Kidney (tissue), 22 donors: ENCODE measurements at places on chromosomes 4 and X. TPM values are rescaled to one million over a fixed set of nuclear protein-coding genes. Genes with fewer than 3 reads are reported as not detected.

DNA sequence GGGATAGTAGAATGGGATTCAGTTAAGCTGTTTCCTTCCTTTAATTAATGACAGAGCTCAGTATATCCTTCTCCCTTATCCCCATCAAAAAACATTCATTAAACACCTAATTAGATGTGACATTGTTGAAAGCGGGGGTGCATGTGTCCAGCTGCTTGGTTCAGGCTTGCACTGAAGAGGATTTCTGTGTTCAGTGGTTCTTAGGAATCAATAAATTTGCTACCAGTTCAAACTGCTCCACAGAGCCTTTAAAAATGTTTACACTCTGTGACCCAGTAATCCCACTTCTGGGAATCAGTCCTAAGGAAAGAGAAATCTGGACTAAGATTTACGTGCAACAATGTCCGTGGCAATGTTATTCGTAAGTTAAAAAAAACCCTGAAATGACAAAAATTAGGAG lies 7.2 kb upstream of the TMEM255A start:
- no peak overlapping the region for H3K4me3 ChIP-seq
- no peak overlapping the region for H3K27ac ChIP-seq
- peaks cover 5% of the 10 kb centered on the region for H3K27me3 ChIP-seq
- no peak for DNase-seq

DNA sequence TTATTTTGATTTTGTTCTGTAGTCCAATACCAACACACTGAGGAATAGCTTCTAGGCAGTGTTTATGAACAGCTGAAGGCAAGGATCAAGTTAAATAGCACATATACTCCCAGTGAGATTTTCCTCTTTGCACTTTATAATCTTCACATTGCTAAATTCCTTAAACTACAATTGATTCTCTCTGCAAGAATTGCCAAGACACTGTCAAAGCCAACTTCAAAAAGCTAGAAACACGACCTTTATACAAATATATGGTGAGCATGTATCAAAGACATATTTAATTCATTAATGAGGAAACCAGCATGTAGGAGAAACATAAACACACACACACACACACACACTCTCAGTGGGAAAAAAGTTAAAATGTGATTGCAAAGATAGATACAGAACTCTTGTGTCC lies 86.4 kb upstream of the FAM9C start:
- no peak overlapping the region for H3K27ac ChIP-seq
- no peaks in the 10 kb centered on the region for H3K27me3 ChIP-seq
- no peak overlapping the region for H3K4me3 ChIP-seq
- no peaks in the 10 kb centered on the region for H3K36me3 ChIP-seq
- DNase-seq: peak; percentile 32
- H3K4me1 ChIP-seq: no peaks in the 10 kb centered on the region

DNA sequence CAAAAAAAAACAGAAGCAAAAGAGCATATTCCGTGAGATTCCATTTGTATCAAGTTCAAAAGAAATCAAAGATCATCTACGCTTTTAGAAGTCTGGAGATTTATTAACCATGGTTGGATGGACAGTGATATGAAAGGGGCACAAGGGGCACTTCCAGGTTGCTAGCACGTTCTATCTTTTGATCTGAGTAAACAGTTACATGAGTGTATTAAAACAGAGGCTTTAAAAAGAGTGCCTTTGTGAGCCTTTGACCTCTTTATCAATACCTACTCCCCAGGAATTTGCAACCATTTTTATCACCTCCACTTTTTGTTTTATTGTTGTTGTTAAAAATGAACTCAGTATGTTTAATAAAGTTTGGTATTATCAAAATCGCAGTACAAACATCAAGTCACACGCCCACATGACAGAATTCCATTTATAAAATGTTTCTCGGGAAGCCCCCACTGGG lies 72.4 kb upstream of the UCP1 start:
- H3K36me3 ChIP-seq: peaks cover 4% of the 10 kb centered on the region
- H3K27ac ChIP-seq: peak overlapping the region; percentile 75
- no peaks in the 10 kb centered on the region for H3K4me1 ChIP-seq
- DNase-seq: no peak
- H3K4me3 ChIP-seq: peak overlapping the region; percentile 58
- no peaks in the 10 kb centered on the region for H3K27me3 ChIP-seq

DNA sequence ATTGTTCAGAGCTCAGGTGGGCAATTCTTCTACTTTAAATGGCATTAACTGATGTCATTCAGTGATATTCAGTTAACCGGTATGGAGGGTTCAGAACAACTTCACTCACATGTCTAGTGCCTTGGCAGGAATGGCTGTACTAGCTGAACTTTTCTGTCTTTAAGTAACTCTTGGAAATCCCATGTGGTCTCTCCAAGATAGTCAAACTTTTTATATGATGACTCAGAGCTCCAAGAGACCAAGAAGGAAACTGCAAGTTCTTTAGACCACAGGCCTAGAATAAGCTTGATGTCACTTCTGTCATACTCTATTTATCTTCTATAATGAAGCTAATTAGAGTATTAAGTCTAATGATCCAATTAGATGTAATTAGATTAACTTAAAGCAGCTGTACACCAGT lies 24.9 kb downstream of the LHFPL1 start:
- no peaks in the 10 kb centered on the region for H3K4me1 ChIP-seq
- DNase-seq: no peak
- H3K36me3 ChIP-seq: no peaks in the 10 kb centered on the region
- no peak overlapping the region for H3K4me3 ChIP-seq
- no peaks in the 10 kb centered on the region for H3K27me3 ChIP-seq
- no peak overlapping the region for H3K27ac ChIP-seq

The SPOCK3 gene
- 0.25 TPM for total RNA-seq

The TKTL1 gene
- total RNA-seq: 0.38 TPM

DNA sequence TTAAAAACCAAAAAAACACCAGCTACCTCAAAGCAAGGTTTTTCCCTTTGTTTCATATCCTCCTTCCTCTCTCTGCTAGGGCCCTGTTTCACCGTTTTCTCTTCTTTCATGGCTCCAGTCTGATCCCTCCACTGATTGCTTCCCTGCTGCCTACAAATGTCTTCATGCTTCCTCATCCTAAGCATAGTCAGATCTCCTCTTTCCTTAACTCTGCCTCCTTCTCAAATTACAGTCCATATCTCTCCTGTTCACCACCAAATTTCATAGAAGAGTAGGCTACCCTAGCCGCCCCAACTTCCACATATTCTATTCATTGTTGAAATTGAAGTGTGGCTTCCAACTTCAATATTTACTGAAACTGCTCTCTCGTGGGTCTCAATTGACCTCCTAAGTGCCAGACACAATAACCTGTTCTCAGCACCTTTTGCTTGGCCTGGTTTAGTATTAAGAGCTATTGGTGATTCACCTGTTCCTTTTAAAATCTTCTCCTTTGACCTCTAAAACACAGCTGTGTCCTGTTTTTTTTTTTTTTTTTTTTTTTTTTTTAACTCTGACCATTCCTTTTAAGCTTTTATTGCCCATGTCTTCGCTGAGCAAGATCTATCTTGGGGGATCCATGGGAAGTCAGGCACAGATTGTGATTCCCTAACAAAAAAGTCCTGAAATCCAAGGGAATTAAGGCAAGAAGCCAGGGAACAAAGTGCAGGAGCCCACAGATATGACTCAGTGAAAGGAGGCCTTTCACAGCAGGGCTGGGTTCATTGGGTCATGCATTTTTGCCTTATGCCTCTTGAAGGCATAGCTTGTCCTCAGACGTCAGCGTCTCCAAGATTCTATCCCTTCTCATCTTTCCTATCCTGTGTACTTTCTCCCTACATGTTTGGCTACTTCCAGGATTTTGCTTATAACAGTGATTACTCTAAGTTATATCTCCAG lies 85.4 kb downstream of the RPS3A start:
- peaks cover 2% of the 10 kb centered on the region for H3K36me3 ChIP-seq
- DNase-seq: no peak
- no peaks in the 10 kb centered on the region for H3K4me1 ChIP-seq
- no peak overlapping the region for H3K27ac ChIP-seq

The DDX53 gene
- not detected for total RNA-seq

GRCh38 chr4:95181243-95181995 lies 367.4 kb downstream of the UNC5C start:
- H3K36me3 ChIP-seq: peaks cover 11% of the 10 kb centered on the region
- no peak for DNase-seq
- H3K4me1 ChIP-seq: no peaks in the 10 kb centered on the region
- no peak overlapping the region for H3K27ac ChIP-seq
- H3K4me3 ChIP-seq: no peak overlapping the region

DNA sequence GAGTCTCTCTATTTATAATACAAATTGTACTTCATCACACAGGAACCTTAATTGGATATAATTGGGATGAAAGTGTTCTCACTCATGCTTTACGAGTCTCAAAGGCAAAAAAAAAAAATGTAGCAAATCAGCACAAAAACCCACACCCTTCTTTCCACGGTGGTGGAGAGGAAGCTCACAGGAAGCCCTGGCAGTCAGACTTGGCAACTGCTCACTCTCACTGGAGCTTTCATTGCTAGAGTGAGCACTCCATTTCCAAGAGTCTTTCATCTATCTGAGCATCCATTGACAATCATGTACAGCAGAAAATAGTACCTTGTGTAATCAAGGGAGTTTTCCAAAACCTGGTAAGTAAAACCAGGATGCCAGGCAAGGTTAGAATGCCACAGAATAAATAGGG lies 2159.4 kb upstream of the AGA start:
- H3K4me1 ChIP-seq: no peaks in the 10 kb centered on the region
- no peak overlapping the region for H3K4me3 ChIP-seq
- DNase-seq: no peak

GRCh38 chr4:77538574-77539157 lies 67.0 kb upstream of the CXCL13 start:
- no peak overlapping the region for H3K4me3 ChIP-seq
- no peaks in the 10 kb centered on the region for H3K36me3 ChIP-seq
- H3K4me1 ChIP-seq: no peaks in the 10 kb centered on the region
- H3K27ac ChIP-seq: no peak overlapping the region
- no peak for DNase-seq

The CXCL3 gene
- 2.8 TPM for total RNA-seq

- H3K4me3 ChIP-seq: no peak overlapping the region
- H3K4me1 ChIP-seq: no peaks in the 10 kb centered on the region
- DNase-seq: no peak
- H3K36me3 ChIP-seq: no peaks in the 10 kb centered on the region
- H3K27me3 ChIP-seq: no peaks in the 10 kb centered on the region
- no peak overlapping the region for H3K27ac ChIP-seq
Measured at GRCh38 chr4:24112466-24112865, 222.6 kb upstream of the PPARGC1A start.

DNA sequence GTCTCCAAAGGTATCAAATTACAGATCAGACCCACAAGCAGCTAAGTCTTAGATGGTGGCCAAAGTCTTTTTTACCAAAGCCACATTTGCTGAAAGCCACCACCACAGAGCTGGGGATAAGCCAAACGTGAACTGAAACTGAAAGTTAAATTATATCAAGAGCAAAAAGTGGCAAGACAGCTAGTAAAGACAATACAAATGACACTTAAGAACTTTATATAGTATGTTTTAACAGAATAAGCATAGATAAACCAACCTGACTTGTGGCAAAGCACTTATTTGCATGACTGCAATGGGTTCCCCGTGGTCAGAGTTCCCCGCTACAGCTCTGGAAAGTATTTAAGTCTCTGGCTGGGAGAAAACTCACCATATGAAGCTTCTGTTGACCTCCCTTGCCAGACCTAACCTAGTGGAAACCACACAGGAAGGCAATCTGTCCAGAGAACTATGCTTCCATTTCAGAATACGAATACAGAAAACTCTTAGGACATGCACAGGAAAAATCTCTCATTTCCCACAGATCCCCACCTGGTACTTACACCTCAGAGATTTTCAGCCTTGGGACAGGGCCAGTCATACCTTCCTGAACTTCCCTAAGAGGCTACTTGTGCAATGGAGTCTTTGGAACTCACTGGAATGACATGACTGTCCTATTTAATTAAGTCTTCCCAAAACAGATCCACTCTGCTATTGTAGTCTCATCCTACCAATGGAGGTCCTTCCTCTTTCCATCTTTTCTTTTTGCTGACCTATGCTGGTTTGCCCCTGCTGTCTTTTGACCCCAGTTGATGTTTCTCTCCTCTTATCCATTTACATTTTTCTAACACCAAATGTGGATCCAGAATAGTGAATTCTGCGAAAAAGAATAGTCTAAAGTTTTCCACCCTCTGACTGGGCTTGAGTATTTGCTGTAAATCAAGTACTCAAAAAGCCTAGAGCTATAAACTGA lies 225.1 kb downstream of the NR3C2 start:
- no peaks in the 10 kb centered on the region for H3K27me3 ChIP-seq
- no peak for DNase-seq
- no peaks in the 10 kb centered on the region for H3K36me3 ChIP-seq
- peak overlapping the region; percentile 68 for H3K4me3 ChIP-seq

- H3K4me1 ChIP-seq: no peaks in the 10 kb centered on the region
- H3K27me3 ChIP-seq: peaks cover 5% of the 10 kb centered on the region
- H3K36me3 ChIP-seq: no peaks in the 10 kb centered on the region
- no peak overlapping the region for H3K27ac ChIP-seq
- H3K4me3 ChIP-seq: no peak overlapping the region
Measured at GRCh38 chrX:13430136-13430827, 110.4 kb upstream of the ATXN3L start.

- H3K27me3 ChIP-seq: no peaks in the 10 kb centered on the region
- no peaks in the 10 kb centered on the region for H3K36me3 ChIP-seq
- H3K4me1 ChIP-seq: no peaks in the 10 kb centered on the region
- H3K4me3 ChIP-seq: no peak overlapping the region
- DNase-seq: no peak
Measured at GRCh38 chr4:176413171-176413570, 93.4 kb downstream of the SPCS3 start.

- no peaks in the 10 kb centered on the region for H3K4me1 ChIP-seq
- DNase-seq: no peak
- H3K4me3 ChIP-seq: no peak overlapping the region
- no peaks in the 10 kb centered on the region for H3K36me3 ChIP-seq
- peak overlapping the region; percentile 77 for H3K27ac ChIP-seq
- no peaks in the 10 kb centered on the region for H3K27me3 ChIP-seq
Measured at GRCh38 chrX:130173190-130173895, 1.6 kb downstream of the RAB33A start.

DNA sequence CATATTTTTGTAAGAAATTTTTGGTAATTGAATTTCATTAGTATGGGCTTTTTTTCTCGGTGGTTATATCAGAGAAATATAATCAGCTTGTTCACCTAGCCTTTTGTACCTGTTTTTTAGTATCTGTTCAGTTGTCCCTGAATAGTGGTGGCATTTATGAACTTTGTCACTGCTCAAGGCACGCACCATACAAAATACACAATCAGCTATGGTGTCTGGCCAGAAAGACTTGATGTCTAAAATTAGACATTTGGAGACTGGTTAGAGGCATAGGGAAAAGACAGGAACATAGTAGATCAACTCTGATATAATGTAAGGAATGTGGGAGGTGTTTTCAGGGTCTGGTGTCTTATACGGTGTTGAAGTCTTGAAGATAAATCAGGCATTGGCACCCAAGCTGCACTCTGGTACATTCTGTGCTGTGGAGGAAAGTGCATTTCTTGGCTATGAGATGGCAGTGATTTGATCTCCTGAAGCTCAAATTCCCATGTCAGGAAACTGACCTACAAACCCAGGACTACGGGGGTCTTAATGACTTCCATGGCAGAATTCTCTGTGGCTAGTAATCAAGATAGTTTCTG lies 3.6 kb downstream of the ART3 start:
- no peak overlapping the region for H3K27ac ChIP-seq
- no peaks in the 10 kb centered on the region for H3K27me3 ChIP-seq
- DNase-seq: no peak
- H3K4me1 ChIP-seq: no peaks in the 10 kb centered on the region
- H3K4me3 ChIP-seq: no peak overlapping the region
- H3K36me3 ChIP-seq: no peaks in the 10 kb centered on the region

The CSAG2 gene
- total RNA-seq: not detected
